ENCODE measurements at places on chromosomes 3 and 15. TPM values are rescaled to one million over a fixed set of nuclear protein-coding genes. Genes with fewer than 3 reads are reported as not detected.

DNA sequence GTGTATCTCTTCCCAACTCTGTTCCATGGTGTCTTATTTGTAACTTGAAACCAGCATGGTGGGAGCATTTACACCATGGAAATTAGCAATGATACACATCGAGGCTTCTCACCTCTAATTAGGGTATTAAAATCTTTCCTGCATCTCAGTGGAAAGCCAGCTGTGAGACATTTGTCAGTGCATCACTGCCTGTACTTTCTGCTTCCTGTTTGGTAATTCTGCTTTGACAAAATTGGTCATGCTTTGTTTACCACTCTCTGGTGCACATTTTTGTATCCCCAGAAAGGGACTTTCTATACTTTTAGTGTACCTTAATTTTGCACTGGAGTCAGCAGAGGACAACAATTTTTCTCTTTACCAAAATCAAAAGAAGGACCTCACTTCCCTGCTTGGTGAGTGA is 402.1 kb downstream of the PDCD6IP start:
- no peak for DNase-seq

- no peak for DNase-seq
These were observed 21.6 kb downstream of the BUB1B start for GRCh38 chr15:40182358-40183029.

GRCh38 chr15:75030023-75030413 is 6.6 kb downstream of the PPCDC start:
- DNase-seq = peak; percentile 70

DNA sequence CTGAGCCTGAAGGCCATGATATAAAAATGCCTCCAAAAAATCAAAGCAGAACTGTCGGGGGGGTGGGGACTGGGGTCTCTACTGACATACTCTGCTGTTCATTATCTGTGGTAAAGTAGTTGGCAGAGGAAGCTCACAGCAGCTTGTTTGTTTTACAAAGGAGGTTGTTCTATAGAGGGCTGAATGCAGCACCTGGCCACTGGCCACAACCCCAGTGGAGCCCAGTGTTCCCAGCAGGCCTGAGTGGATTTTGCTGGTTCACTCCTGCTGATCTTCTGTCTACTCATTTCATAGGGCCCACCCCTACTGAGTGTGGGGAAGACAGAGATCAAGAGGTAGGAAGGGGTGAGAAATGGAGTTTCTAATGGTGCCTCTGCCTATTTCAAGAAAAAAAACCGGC is 125.5 kb downstream of the DIPK2A start:
- DNase-seq = no peak

DNA sequence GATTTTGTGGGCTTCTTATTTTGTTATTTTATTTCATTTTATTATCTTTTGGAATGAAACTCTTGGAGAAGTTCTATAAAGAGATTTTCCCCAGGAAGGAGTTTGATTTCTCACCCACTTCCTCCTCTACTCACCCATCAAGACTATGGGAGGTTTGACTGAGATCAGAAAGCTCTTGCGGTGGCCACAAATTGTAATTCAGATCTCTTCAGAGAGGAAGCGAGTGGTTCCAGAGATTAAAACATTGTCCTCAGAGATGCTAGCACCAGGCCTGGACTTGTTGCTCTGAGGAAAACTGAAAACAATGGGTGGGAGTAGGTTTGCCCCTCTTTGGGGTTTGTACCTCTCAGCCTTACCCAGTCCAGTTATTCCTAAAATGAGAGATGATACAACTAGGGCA is 8.1 kb upstream of the MUC13 start:
- DNase-seq = no peak

- DNase-seq = peak; percentile 52
These were observed 174.0 kb upstream of the PRICKLE2 start for GRCh38 chr3:64399205-64399800.

GRCh38 chr3:37466660-37467359 is 292.4 kb upstream of the LRRFIP2 start:
- no peak for DNase-seq

- DNase-seq = no peak
These were observed 83.9 kb upstream of the CDV3 start for GRCh38 chr3:133489466-133490085.

DNA sequence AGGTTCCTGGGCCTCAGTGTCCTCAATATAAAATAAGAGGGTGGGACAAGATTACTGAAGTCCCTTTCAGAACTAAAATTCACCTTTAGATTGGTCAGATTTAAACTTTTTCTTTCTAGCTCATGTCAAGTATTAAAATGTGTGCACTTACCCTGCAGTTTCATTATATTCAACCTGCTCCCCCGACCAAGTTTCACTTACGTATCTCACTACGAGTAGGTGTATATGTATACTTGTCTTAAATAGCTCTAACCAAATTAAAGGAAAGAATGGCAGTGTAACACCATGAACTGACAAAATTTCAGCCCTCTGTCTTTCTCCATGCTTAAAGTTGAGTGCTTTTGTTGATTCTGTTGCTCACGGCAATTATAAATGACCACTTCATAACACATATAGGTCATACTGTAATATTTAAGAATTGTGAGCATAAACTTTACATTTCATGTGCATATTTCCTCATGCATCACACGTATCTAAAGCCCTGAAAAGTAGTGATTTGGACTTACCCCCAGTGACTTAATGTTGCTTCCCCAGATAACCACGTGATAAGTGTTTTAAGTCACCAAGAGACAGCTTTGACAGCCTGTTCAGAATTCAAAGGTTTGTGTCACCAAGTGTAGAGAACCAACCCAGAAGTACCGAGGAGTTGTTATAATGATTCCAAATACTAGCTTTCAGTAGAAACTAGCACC is 70.0 kb downstream of the PGPEP1L start:
- DNase-seq = no peak

DNA sequence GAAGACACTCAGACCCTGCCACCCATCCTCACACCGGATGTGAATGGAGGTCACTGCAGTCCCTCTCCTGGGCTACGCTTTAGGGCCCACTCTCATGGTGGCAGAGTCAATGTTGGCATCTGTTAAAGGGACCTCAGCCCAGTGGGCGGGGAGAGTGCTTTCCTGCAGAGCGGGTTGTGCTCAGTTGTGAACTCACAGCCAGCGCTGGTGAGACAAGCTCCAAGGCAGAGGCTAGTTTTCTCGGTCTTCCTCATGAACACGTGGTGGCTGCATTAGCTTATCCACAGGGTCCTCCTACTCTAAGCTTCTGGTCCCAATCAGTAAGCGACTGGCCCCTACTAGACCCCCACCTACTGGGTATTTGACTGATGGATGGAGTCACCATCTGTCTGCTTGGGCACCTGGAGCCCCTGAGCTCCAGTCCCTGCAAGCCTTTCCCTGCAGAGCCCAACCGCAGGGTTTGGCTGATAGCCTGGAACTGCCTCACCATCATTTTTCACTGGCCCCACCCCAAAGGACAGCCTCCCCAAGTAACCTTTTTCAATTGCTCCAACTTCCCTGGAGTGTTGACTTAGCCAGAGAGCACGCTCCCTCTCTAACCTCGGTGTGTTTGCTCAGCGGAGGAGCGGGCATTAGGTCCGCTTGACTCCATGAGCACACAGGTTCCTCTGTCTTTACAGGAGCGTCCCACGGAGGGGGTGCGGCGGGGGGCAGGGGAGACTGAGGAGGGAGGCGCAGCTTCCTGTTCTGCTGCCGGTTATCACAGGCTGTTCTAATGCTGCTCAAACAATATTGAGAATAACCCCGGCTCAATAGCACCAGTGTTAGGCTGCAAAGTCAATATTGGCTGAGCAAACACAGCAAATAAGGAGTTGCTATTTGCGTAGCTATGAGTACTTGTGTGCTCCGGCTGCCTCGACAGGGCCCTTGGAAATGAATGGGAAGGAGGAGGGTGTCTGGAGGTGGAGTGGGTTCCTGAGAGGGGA is 141.7 kb downstream of the RPLP1 start:
- DNase-seq = no peak

The LRRC31 gene
- total RNA-seq = not detected

The MKRN2OS gene
- total RNA-seq = not detected

The DNAH12 gene
- 2.1 TPM for total RNA-seq

Data from skin of body (tissue), 3 donors.